ENCODE measurements at places on chromosomes 5 and 9.

GRCh38 chr5:149846021-149846420, 98.6 kb downstream of the PDE6A start:
- no peak for DNase-seq

DNA sequence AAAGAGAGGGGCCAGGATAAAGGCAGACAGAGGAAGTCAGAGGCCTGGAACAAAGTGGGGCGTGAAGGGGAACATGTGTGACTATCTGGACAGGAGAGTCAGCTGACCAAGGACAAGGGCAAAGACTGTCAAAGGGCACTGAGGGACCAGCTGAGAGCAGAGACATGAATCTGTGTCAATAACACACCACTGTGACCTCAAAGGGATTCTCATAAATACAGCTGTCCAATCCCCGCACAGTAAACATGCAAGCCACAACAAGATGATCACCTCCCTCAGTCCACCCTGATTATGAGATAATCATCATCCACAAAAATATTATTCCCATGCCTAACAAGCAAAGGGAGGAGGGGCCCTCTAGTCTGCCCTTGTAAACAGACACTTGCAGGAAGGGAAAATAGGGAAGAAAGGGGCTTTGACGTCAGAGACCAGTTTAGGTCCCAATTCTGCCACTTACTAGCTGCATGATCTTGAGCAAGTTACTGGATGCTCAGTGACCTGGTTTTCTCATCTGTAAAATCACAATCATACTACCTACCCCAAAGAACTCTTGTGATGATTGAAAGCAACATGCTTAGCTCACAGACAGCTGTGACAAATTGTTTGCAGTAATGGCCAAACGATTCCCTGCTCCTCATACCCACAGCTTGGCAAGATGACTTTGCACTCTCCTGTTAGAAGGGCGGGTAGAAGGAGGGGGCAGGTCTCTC, 41.8 kb downstream of the RAPGEF1 start:
- no peak for DNase-seq

GRCh38 chr9:88051138-88051537, 76.8 kb upstream of the CDK20 start:
- DNase-seq = peak; percentile 41

GRCh38 chr9:81680006-81680405, 9.3 kb downstream of the TLE1 start:
- no peak for DNase-seq

GRCh38 chr5:113293068-113293974, 141.5 kb downstream of the TSSK1B start:
- peak; percentile 17 for DNase-seq

GRCh38 chr9:106481013-106481609, 381.9 kb upstream of the ZNF462 start:
- DNase-seq = no peak

GRCh38 chr9:94014920-94015319, 59.8 kb upstream of the BARX1 start:
- DNase-seq = no peak

GRCh38 chr5:98816582-98817222, 43.2 kb downstream of the RGMB start:
- no peak for DNase-seq

DNA sequence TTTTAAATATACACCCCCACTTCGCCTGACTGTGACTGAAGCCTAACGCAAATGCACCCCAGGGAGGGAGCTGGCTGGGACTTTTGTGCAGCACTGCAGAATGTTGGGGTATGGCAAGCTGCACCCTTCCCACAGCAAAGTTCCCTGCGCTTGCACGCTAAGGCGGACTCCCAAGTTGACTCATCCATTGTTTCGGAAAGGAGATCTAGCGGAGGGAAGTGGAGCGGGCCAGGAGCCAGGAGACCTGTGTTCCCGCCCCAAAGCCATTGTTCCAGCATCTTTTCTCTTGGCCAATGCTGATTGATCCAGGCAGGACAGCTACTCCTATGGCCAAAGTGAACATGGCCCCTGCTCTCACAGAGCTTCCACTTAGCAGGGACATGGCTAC, 202.9 kb downstream of the AOPEP start:
- no peak for DNase-seq

- DNase-seq = no peak
Observed at GRCh38 chr5:92992073-92992472, 588.9 kb downstream of the NR2F1-AS1 start.

DNA sequence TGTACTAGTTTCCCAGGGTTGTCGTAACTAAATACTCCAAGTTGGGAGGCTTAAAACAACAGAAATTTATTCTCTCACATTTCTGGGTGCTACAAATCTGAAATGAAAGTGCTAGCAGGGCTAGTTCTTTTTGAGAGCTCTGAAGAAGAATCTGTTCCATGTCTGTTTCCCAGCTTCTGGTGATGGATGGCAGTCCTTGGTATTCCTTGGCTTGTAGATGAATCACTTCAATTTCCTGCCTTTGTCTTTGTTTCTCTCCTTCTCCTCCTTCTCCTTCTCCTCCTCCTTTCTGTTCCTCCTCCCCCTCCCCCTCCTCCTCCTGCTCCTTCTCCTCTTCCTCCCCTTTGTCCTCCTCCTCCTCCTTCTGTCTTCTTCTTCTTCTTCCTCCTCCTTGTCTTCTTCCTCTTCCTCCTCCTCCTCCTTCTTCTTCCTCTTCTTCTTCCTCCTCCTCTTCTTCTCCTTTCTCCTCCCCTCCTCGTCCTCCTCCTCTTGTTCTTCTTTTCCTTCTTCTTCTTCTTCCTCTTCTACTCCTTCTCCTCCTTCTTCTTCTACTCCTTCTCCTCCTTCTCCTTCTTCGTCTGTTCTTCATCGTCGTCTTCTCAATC, 104.7 kb upstream of the ANKRD55 start:
- DNase-seq = no peak

DNA sequence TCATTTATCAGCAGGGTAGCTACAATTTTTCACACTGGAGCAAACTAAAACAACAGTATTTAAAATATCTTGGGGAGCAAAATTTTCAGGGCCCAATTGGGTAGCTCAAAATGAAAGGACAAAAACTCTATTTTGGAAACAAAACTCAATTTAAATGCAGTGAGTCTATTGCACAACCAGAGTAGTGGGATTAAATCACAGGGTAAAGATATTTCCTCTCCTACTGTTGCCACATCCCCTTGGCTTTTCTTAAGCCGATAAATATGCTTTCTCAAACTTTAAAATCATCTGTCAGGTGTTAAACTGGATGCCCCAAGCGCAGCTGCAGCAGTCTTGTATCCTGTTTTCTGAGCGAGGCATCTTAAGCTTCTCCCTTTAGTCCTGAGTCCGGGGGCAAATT, 1474.3 kb upstream of the CDH9 start:
- no peak for DNase-seq

GRCh38 chr9:79279356-79279755, 292.4 kb upstream of the TLE4 start:
- DNase-seq = no peak

- no peak for DNase-seq
Observed at GRCh38 chr9:117547904-117548303, 133.0 kb upstream of the ASTN2 start.

- no peak for DNase-seq
Observed at GRCh38 chr9:128416014-128416413, 4.6 kb upstream of the CERCAM start.

DNA sequence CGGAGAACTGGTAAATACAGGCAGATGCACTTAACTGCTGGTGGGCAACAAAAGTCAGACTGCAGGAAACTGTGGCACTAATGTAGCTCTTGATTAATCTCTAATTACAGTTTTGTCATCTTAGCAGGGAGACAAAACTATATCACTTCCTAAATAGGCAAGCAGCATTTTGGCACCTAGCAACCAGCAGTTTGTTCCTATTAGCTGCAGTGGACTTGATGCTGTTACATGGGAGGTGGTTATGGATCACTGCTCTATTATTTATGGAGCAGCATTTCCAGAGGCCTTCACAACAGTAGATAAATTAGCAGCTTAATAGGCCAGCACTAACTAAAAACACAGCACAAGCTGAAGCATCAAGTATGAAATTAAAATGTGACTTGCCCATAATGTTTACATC, 518.3 kb upstream of the ITGA1 start:
- DNase-seq = no peak
